Immature natural killer cell (primary cell): ENCODE measurements at places on chromosomes 5 and 9.

DNA sequence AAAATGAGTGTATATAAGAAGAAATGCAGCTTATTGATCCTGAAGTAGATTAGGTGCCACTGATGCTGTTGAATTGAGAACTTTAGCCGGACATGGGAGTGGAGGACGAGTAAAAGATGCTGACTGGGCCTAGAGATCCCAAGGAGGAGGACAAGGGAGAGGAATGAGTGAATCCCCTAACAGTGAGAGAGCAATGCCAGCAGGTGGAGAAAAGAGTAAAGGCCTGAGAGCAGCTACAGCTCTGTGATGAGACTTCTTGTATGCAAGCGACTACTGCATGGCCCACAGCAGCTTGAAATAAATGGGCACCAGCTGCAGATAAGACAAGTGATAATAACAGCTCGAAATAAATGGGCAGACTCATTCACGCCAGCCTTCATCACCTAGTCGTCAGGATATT lies 44.5 kb upstream of the JMY start:
- no peak overlapping the region for H3K27ac ChIP-seq
- no peak overlapping the region for H3K4me3 ChIP-seq
- DNase-seq: no peak
- H3K27me3 ChIP-seq: no peaks in the 10 kb centered on the region
- no peaks in the 10 kb centered on the region for H3K4me1 ChIP-seq

GRCh38 chr5:61767231-61768080 lies 435.4 kb downstream of the ZSWIM6 start:
- no peaks in the 10 kb centered on the region for H3K4me1 ChIP-seq
- no peaks in the 10 kb centered on the region for H3K27me3 ChIP-seq
- no peak overlapping the region for H3K27ac ChIP-seq

DNA sequence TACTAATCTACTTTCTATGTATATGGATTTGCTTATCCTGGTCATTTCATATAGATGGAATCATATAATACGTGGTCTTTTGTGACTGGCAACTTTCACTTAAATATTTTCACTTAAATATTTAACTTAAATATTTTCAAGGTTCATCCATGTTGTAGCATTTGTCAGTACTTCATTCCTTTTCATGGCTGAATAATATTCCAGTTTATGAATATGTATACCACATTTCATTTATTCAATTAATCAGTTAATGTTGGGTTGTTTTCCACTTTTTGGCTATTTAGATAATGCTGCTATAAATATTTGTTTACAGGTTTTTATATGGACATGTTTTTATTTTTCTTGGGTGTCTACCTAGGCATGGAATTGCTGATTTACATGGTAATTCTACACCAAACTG lies 7.7 kb downstream of the PRRC1 start:
- peaks cover 27% of the 10 kb centered on the region for H3K4me1 ChIP-seq
- peaks cover 53% of the 10 kb centered on the region for H3K36me3 ChIP-seq
- H3K27me3 ChIP-seq: no peaks in the 10 kb centered on the region
- no peak for DNase-seq
- no peak overlapping the region for H3K4me3 ChIP-seq

DNA sequence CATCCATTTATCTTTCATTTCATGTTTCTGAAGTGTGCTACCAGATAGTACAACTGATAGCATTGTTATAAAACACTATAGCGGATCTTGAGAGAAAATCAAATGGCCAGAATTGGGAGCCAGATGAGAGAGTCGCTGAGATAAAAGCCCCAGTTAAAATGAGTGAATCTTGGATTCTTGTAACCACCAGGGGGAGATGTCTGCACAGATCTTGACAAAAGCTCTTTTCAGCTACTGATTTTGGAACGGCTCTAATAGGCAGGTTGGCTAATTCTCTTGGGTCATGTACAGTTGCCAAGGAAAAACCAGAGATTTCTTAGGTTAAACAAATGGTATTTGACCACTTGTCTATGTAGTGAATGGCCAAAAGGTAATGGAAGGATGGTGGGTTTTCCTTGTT lies 21.7 kb downstream of the F2RL2 start:
- peaks cover 36% of the 10 kb centered on the region for H3K4me1 ChIP-seq
- peaks cover 13% of the 10 kb centered on the region for H3K27me3 ChIP-seq

GRCh38 chr9:104617418-104617817 lies 586 bp downstream of the OR13C9 start:
- DNase-seq: no peak
- H3K36me3 ChIP-seq: no peaks in the 10 kb centered on the region
- no peak overlapping the region for H3K27ac ChIP-seq
- H3K27me3 ChIP-seq: no peaks in the 10 kb centered on the region

GRCh38 chr9:445033-445432 lies 230.4 kb downstream of the DOCK8 start:
- H3K27me3 ChIP-seq: no peaks in the 10 kb centered on the region
- no peak overlapping the region for H3K4me3 ChIP-seq
- DNase-seq: no peak
- peaks cover 23% of the 10 kb centered on the region for H3K4me1 ChIP-seq
- peak overlapping the region; percentile 17 for H3K27ac ChIP-seq

- no peak for DNase-seq
- no peak overlapping the region for H3K27ac ChIP-seq
- H3K27me3 ChIP-seq: no peaks in the 10 kb centered on the region
Observed at GRCh38 chr9:16668734-16669295, 201.7 kb downstream of the BNC2 start.

DNA sequence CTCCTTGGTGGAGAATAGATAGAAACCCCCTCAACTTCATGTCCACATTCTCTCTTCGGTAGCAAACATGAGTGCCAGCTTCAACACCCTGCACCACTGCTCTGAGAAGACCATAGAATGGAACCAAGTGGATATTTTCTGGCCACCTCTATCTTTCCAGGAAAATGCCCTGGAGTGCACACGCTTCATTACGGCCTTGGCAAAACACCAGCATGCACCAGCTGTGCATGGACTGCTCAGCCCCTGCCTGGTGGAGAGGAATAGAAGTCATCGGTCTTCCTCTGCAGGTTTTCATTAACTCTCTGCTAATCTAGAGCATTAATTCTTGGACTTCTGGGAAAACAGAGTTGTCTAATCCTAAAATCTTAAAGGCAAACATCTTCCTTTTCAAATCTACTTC lies 211.6 kb upstream of the TMEM161B start:
- no peaks in the 10 kb centered on the region for H3K4me1 ChIP-seq
- no peak overlapping the region for H3K27ac ChIP-seq
- no peaks in the 10 kb centered on the region for H3K36me3 ChIP-seq
- H3K4me3 ChIP-seq: no peak overlapping the region
- DNase-seq: no peak

DNA sequence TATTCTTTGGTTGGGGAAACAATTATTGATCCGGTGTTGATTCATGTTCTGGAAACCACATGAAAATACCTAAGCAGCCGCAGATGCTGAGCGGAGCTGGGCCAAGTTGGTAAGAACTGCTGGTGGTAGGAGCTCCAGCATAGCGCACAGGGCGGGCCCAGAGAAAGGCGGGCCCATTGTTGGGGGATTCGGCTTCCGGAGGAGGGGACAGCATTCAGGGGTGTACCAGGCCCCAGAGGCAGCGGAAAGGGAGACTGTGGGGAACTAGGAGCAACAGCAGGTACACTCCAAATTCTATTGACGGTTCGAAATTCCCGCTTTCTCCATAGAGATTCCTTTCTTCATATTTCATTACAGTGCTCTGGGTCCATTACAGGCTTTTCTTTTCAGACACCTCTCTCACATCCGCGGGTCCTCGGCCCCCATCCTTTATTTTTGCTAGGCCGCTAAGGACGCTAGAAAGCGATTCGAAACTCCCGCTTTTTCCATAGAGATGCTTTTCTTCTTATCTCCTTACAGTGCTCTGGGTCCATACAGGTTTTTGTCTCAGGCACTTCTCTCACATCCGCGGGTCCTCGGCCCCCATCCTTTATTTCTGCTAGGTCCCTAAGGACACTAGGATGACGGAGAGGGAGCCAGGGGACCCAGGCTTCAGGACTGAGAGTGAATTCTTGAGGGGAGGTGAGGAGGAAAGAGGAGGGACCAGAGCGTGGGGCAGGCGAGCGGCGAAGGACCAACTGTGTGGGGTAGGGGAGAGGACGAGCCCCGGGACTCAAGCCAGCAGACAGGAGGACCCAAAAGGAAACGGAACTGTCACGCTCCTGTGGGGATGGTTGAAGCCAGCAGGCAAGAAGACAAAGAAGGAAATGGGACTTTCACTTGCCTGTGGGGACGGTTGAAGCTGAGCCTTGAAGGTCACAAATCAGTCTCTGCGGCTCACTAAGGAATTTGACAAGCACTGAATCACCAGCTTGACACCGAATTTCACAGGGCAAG lies at the start of gene CCDC152:
Gene CCDC152 (plus strand): TSS at position 213 of the 996 bp plus-strand sequence. CDS start 2,304 bp downstream, outside the sequence.
- peaks cover 8% of the 10 kb centered on the region for H3K4me1 ChIP-seq
- H3K27ac ChIP-seq: no peak within 1 kb of the TSS
- H3K27me3 ChIP-seq: peaks cover 2% of the 10 kb centered on the region
- peak; percentile 9 for DNase-seq
- peak within 1 kb of the TSS; percentile 87 for H3K4me3 ChIP-seq
- peaks cover 3% of the 10 kb centered on the region for H3K36me3 ChIP-seq

GRCh38 chr5:18652404-18653215 lies 1018.4 kb downstream of the TAF11L14 start:
- H3K36me3 ChIP-seq: no peaks in the 10 kb centered on the region
- no peak overlapping the region for H3K27ac ChIP-seq
- no peak for DNase-seq
- H3K27me3 ChIP-seq: no peaks in the 10 kb centered on the region
- H3K4me1 ChIP-seq: no peaks in the 10 kb centered on the region

DNA sequence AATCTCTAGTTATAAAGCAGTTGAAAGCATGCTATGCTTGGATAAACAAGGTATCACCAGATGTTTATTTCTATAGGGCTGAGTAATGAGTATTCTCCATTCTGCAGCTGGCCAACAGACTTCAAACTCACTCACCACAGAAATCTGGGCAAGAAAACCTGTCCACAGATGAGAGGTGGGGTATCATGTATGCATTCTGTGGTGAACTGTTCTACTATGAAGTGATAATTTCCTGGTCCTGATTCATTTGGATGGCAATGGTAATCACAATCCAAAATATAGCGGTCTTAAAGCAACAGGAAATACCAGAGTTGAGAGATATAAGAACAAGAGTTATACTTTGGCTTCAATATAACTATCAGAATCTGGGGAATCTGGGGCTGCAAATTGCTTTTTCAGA lies 65.9 kb upstream of the EFNA5 start:
- no peak overlapping the region for H3K27ac ChIP-seq
- H3K27me3 ChIP-seq: peaks cover 3% of the 10 kb centered on the region
- no peaks in the 10 kb centered on the region for H3K36me3 ChIP-seq
- H3K4me3 ChIP-seq: no peak overlapping the region
- H3K4me1 ChIP-seq: no peaks in the 10 kb centered on the region
- DNase-seq: no peak

DNA sequence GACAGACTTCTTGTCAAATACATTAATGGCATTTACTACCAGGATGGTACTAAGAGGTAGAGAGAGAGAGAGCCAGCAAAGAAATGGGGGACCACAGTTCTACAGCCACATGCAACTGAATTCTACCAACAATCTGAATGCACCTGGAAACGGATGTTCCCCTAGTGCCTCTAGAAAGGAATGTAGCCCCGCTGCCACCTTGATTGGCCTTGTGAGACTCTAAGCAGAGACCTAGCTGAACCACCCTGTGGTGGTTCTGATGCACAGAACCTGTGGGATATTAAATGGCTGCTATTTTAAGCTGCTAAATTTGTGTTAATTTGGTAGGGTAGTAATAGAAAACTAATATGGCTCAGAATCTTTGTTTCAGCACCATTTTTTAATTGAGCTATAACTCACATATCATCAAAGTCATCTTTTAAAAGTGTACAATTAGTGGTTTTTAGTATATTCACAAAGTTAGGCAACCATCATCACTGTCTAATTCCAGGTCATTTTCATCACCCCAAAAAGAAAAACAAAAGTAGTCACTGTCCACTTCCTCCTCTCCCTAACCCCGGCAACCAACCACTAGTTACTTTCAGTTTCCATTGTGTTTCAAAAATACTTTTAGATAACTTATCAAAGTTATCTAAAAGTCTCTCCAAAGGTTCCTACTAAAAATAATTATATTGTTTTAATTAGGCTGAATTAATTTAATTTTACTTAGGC lies 51.7 kb downstream of the CPLANE1 start:
- H3K27me3 ChIP-seq: no peaks in the 10 kb centered on the region
- no peaks in the 10 kb centered on the region for H3K36me3 ChIP-seq
- H3K27ac ChIP-seq: peak overlapping the region; percentile 88

DNA sequence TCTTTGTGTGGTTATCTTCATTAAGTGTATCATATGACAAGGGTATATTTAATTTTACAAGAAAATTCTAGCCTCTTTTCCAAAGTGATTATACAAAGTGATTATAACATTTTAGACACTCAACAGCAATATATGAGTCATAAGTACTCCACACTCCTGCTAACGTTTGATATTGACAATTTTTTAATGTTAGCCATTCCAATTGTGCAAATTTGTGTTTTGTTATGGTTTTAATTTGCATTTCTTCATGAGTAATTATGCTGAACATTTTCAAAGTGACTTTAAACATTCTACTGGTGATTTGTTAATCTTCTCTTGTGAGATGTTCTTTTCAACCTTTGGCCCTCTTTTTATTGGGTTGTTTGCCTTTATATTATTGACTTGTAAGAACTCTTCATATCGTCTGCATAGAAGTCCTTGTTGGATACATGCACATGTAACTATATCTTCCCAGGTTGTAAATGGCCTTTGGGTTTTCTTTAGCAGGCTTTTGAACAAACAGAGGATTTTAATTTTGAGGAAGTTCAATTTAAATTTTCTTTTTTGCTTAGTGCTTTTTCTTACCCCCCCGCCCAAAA lies 771.6 kb upstream of the ZNF608 start:
- H3K27ac ChIP-seq: no peak overlapping the region
- no peaks in the 10 kb centered on the region for H3K27me3 ChIP-seq
- peaks cover 4% of the 10 kb centered on the region for H3K36me3 ChIP-seq
- no peaks in the 10 kb centered on the region for H3K4me1 ChIP-seq
